Motor neuron (in vitro differentiated cells): ENCODE measurements at places on chromosomes 5 and 9.
A peak's percentile ranks its signal among the peaks of the same experiment; 100 is the strongest.

GRCh38 chr5:76256116-76256889 lies 146.8 kb upstream of the IQGAP2 start:
- peak; percentile 98 for ATAC-seq

GRCh38 chr5:14366763-14367162 lies 214.8 kb upstream of the OTULINL start:
- no peak for ATAC-seq

DNA sequence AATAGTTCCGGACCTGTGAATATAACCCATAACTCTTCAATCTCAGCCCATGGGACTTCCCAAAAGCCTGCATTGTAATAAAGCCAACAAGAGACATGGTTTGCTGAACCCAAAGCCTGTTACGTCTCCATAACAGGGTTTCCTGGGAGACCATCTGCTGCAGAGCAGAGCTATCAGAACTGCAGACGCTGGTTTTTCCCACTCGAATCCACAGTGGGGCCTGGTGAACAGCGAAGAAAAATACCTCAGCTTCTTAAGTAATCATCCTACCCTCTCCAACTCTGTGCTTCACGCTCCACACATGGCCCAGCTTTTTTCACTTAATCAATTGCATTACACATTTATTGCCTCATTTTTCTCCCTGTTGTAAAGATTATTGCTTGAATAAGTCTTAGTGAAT lies 409.5 kb upstream of the GRIA1 start:
- ATAC-seq, result no peak

GRCh38 chr5:80153586-80154126 lies 102.2 kb downstream of the SERINC5 start:
- peak; percentile 16 for ATAC-seq

DNA sequence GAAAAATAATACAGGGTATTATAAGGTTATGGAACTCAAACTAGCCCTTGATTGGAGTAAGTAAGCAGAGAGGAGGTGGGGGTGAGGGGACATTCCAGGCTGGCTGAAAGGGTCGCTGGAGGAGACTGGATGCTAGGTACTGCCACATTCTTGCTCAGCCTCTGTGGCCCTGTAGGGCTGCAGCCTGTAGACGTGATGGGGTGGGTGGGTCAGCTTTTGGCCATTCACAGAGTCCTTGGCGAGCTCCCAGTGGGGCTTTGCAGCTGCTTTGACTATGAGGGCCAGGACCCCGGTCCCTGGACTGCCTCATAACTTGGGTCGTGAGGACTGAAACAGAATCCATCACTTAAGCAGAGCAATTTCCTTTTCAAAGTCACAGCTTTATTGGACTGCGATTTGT lies 4.2 kb upstream of the GDNF start:
- no peak for ATAC-seq

DNA sequence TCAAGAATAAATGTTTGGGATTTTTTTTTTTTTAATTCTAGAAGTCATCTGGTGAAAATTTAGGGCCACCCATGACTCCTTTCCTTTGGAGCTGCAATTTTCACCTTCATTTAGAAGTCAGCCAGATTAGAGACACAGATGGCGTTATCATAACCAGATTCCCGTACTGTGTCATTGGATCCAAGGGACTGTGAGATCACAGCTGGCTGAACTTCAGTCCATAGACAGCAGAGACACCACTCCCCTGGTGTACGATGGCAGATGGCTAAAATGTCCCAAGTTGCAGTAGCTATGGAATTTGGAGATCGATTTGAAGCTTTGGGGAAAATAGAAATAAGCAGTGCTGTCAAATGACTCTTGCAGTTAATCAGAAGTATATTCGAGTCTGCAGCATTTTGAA lies 216.3 kb downstream of the RFK start:
- no peak for ATAC-seq

- ATAC-seq, result no peak
These were observed 919.0 kb downstream of the TAF11L14 start for GRCh38 chr5:18553269-18553668.

- no peak for ATAC-seq
These were observed 47.8 kb upstream of the INSYN2B start for GRCh38 chr5:170028124-170028523.

- ATAC-seq, result no peak
These were observed 91.8 kb upstream of the DMRT1 start for GRCh38 chr9:749716-750115.

GRCh38 chr5:142826741-142827492 lies 56.7 kb downstream of the ARHGAP26 start:
- ATAC-seq, result no peak

- ATAC-seq, result no peak
These were observed 104.8 kb upstream of the TBC1D2 start for GRCh38 chr9:98360176-98360708.

GRCh38 chr5:106827061-106827460 lies 843.7 kb downstream of the EFNA5 start:
- no peak for ATAC-seq

DNA sequence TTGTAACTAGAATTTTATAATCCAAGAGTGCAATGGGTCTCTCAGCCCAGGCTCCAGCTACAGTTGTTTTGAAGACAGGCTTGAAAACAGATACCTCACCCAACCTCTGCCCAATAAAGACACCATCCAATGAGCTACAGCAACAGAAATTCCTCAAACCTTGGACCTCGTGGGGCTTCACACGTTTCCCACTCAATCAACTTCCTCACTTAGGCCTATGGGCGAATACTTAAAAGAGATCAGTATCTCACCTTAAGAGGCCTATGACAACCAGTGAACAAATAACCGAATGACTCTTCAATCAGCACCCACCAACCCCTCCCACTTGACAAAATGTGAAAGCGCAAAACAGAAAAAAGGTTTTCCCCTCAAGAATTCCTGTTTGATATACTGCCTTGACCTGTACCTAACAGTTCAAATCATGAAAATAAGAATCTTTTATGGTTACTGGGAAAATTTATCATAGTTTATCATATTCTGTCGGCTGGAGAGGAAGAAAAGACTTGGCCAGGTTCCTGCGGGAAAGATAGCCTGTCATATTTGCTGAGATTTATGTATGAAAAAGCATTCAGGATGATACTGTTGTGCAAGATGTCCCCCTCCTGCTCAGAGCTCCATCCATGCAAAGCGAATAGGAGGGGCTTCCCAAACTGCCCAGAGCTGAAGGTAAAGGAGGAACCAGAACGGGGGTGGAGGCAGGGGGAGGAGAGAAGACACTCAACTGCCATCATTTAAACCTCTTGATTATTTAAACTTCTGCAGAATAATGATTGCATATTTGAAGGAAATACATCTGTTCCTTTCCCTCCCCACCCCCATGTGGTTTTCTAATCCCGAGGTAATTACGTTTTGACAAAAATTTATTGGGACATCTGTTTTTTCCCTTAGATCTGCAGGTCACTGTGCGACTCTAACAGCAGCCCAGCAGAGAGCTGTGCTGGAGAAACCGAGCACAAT lies 256.3 kb downstream of the NFIB start:
- peak; percentile 65 for ATAC-seq

DNA sequence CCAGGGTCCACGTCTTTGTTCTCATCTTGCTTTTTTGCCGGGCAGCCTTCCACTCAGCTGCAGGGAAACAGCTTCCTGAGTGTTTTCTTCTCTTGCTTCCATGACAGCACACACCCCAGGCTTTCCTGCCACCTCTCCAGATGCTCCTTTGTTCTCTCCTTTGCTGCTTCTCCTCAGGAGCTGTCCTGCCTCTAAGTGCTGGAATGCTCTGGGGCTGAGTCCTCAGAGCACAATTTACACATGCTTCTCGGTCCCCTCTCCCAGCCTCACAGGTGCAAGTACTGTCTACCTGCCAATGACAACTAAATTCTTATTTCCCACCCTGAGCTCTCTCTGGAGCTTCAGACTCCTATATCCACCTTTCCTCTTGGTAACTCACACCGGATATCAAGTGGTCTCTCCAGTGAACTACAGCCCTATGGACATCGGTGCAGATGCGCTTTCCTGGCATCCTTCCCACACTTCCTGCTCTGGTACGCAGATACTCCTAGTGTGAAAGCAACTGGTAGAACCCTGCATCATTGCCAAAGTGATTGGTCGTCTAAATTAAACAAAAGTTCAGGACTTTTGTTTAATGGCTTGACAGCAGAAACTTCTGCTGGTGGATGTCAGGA lies 13.4 kb upstream of the ACSL6 start:
- peak; percentile 64 for ATAC-seq

DNA sequence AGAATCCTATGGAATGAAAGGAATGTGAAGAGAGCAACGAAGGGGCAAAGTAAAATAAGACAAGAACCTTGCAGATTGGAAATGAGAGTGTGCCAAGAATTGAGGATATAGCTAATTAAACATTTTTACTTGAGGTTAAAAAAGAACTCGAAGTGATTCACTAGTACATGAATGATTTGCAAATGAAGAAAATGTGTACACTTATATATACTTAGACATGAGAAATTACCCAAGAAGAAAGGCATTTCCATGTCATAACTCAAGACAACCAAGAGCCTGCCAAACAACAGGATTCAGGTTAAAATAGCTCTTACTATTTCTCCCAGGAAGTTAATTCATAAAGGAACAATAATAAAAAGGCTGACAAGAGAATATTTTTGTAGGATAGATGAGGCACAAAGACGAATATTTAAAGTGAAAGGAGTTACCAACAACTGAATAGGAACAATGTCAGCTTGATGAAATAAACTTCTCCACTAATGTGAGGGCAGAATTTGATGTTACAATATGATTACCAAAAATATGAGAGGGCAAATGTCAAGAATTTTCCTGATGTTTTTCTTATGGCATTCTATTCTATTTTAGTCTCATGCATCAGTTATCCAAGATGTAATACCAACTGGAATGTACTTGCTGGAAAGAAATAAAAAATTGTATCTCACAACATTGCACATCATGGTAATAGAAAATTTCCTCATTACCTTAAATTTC lies 18.9 kb upstream of the NPR3 start:
- ATAC-seq, result no peak

- ATAC-seq, result peak; percentile 45
These were observed 95.6 kb downstream of the ARSB start for GRCh38 chr5:78889369-78890140.

- ATAC-seq, result no peak
These were observed 96.3 kb downstream of the KIAA0825 start for GRCh38 chr5:94522117-94522516.

DNA sequence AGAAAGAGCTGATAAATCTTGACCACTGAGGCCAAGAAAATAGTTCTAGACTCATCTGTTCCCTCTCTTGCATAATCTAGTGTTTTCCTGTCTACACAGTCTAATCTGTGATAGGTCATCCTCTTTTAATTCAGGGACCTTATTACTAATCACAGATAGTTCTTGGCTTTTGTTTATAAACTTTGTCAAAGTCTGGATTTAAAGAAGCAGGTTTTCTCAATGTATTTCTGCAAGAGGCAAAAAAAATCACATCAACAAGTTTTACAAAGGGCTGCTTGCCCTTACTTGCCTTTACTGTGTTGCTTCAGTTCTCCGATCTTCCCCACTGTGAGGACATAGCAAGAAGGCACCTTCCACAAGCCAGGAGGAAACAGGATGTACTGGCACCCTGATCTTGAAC lies 43.9 kb upstream of the MTAP start:
- ATAC-seq, result no peak

DNA sequence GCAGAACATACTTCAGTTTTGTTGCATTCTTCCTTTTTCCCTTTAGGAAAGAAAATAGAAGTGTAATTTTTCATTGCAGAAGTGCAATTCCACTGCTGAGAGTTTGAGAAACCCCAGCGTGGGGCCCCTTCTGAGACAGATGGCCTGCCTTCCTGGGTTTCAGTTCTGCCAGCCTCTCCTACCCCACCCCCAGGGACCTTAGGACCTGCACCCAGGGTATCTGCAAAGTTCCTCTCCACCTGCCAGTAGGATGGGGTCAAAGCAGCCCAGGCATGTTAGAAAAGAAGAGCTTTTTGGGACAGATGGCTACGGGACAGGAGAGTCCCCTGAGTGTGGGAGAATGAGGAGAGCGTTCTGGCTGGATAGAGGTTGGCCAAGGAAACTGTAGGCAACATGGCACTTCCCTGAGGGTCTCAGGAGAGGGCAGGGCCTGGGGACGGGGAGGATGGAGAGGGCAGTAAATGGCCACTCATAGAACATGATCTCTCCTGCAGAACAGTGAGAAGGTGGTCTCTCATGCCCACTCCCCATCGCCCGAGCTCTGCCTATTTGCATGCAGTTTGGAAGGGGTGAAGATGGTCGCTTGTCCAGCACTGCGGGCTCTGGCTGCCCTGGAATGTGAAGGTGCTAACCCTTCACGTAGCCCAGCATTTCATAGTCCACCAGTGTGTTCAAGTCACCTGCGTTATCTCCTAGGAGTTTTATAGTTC lies at the start of gene TIFAB:
TIFAB (minus strand) TSS at position 31 of the 710 bp plus-strand sequence. CDS start 2,412 bp downstream, outside the sequence.
- no peak for ATAC-seq

GRCh38 chr9:123064716-123065115 lies 31.2 kb downstream of the GPR21 start:
- ATAC-seq, result no peak

GRCh38 chr9:78109075-78109474 lies 77.5 kb upstream of the GNAQ start:
- ATAC-seq, result no peak

- ATAC-seq, result no peak
These were observed 6.8 kb downstream of the KIF12 start for GRCh38 chr9:114092336-114092735.

GRCh38 chr5:32315221-32316014 lies 2.7 kb upstream of the MTMR12 start:
- ATAC-seq, result no peak

DNA sequence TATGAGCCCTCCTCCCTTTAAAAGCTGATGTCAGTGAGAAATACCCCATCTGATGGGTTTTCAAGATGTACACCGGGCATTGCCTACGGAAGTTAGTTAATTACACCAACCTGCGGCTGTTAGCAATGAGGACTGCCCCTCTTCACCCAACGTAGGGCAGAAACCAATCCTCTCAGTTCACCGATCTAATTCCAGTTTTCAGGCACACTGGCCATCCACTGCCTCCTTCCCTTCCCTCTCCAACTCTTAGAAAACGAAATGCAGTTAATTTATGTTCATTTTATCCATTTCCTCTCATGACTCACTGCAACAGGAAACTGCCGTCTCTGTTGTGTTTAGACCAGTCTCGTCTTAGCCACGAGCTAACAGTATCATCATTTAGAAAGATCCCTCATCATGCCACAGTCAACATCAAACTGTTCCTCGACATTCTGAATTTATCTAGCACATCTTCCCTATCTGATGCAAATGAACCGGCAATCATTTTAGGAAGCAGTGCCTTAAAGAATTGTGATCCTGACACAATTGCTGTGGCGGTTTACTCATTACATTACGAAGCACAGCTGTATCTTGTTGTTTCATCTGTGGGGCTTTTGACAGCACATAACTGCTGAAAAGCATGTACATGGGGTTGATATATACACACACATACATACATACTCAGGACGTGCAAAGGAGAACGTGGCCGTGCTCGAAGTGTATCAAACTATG lies 168.6 kb downstream of the EFNA5 start:
- ATAC-seq, result no peak

DNA sequence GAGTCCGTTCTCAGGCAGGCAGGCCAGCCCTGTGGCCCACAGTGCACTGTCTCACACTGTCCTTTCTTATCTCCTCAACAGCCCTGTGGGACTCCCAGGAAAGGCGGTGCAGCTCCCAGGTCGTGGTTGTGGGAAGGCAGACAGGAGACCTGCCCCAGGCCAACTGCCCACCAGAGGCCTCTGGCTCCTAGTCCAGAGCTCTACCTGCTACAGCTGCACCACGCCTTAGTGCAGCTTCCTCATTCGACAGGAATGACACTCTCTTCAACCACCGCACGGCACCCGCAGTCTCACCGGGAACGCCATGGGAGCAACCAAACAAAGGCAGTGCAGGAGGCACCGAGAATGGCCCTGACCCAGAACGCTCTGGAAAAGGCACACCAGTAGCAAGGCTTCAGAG lies 25.3 kb downstream of the CAMSAP1 start:
- no peak for ATAC-seq

- no peak for ATAC-seq
These were observed 11.9 kb downstream of the PDE6A start for GRCh38 chr5:149932445-149933350.
